ENCODE measurements at places on chromosomes 2 and 18.

DNA sequence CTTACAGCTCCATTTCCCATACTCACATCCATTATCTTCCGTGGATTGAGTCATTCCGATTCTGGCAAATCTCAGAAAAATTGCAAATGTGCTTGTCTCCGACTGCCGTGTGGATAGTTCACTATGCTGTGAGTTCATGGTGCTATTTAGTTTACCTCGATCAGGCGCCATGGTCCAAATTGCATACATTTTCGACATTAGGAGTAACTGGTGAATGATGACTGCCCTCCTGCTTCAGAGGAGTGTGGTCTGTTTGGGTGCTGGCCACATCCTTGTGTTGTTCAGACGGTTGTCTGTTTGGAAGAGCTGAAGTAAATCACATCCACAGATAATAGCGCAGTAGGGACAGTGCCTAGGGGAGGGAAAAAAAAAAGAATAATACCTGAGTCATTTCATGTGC is 439.5 kb downstream of the ZNF516 start:
- DNase-seq: no peak

DNA sequence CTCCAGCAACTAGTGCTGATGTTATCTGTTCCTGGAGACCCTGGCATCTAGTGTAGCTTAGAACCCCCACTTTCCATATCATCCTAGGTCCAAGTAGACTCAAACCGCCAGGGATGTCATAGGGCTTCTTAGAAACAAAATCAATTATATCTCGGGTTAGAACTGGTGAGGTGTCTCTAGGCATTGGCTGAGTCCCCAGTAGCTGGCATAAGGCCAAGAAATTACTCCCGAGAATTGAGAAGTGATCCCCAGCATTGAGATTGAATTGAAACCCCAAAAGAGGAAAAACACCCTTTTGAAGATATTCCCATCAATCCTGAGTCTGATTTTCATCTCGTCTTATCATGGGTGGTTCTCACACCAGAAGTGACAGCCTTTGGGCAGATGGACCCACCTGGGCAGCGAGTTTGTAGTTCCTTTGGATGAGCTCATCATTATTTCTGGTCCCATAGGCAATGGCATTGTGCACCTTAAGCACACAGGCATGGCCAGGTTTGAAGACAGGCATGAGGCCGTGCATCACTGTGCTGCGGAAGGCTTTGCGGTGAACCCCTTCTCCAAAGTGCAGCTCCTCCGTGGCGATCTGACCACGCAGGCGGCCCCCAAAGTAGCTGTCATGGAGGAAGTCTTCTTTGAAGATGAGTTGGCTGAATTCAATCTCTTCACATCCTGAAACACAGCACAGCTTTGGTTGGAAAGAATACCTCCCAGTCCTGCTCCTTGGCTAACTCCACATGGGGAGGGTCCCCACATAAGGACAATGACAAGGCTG is 112.2 kb downstream of the ALPK2 start:
- no peak for DNase-seq

GRCh38 chr2:218981881-218982585 is 3.0 kb downstream of the FEV start:
- no peak for DNase-seq

GRCh38 chr2:122927710-122928557 is 1097.2 kb upstream of the CNTNAP5 start:
- DNase-seq: no peak

GRCh38 chr18:23619388-23619881 is 33.1 kb upstream of the NPC1 start:
- no peak for DNase-seq

DNA sequence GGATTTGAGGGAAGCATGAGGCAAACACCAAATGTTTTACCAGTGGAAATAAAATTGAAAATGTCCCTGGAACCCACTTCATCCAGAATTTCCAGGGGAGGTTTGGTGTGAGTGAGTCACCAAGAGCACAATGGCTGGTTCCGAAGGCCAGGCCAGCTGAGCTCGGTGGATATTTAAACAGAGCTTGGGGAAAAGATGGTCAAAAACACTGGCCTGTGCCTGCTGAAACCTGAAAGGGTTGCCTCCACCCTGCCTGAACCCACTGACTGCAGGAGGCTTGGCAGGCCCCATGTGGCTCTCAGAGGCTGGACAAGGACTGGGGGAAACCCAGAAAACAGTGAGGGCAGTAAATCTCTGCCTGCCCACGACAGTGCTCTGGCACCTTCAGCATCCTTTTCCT is 93.9 kb downstream of the TTC32 start:
- no peak for DNase-seq
